ENCODE measurements at places on chromosomes 4 and X. TPM values are rescaled to one million over a fixed set of nuclear protein-coding genes. Genes with fewer than 3 reads are reported as not detected.
A peak's percentile ranks its signal among the peaks of the same experiment; 100 is the strongest.

DNA sequence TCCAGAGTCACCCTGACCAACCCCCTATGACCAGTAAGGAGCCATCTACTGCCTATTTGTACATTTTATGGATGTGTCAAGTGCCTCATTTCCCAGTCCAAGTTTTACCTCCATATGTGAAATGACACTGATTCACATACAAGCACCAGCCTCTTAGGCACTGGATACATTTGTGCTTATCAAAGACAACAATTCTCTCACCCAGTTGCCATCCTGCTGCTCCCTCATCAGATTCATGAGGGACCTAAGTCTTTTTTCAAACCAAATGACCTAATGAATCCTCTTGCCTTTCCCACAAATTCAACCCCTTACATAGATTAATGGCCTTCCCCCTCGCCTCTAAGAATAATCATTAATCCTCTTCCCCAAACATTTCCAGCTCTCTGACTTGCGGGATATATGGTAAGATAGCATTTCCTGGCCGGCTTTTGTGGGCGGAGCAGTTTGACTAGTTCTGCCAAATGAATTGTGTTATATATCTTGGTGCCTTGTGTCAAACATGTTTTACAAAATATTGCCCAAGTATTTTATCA is 233.9 kb downstream of the ARAP2 start:
- DNase-seq = no peak

DNA sequence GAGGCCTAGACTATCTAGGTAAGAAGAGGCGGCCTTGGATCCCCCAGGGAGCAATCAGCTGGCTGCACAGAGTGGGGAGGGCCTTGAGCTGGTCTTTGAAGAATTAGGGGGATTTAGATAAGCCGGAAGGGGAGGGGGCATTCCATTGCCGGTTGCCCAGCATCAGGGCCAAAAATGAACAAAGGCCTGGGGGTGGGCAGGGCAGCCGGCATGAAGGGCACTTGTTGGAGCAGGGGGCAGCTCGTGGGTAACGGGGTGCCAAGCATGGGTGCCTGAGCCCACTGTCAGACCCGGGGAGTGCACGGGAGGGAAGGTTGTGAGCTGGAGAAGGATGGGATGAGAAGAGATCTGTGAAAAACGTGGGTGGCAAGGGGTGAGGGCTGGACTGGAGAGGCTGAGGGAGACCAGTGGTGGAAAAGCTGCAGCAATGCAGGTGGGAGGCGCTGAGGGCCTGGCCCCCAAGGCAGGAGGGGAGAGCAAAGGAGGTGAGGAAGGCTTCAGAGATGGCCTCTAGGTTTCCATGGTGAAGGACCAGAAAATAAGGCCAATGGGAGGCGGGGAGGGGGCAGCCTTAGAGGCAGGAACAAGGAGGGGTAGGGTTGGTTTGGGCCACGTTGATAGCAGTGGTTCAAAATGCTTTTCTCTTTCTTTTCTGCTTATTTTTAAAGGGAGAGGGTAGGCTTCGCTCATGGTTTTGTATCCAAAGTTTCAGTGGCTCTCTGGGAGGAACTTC is 8.6 kb downstream of the KLF3 start:
- no peak for DNase-seq

GRCh38 chr4:86890790-86891189 is 1.4 kb downstream of the C4orf36 start:
- DNase-seq = no peak

DNA sequence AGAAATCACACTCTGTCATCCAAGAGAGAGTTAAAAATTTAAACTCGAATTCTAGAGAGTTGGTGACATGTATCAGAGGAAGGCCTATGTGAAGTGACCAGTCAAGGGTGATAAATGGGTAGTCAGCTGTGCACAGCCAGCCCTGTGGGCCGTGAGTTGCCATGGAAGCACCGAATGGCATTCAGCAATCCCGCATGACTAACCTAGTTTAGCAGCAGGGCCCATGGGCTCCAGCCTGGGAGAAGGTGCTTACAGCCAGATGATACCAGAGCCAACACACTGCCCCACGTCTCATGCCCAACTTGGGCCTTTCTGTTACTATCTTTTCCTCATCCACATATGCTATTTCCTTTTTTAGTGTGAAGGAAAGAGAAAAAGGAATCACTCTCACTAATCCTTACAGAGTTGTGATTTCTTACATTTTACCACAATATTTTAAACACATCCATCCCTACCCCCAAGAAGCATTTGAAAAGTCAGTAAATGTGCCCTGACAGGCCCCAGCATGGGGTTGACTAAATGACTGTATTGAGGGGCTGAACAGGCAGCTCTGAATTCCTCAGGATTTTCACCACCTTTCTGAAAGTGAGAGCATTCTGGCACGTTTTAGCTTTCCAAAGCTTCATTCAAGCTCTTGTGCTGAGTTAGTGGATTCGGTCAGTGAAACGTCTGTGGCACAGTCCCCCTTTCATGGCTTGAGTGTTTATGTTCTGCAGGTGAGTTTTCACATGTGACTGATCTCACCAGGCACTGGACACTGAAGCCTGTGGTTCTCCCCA is 104.2 kb downstream of the AFF1 start:
- DNase-seq = no peak

GRCh38 chr4:118727360-118727759 is 42.2 kb downstream of the METTL14 start:
- DNase-seq = no peak

TRIM75 gene
- total RNA-seq = not detected

- DNase-seq = no peak
Measured at GRCh38 chr4:67911141-67911540, 27.3 kb upstream of the TMPRSS11D start.

- no peak for DNase-seq
Measured at GRCh38 chr4:15930314-15930713, 8.2 kb downstream of the FGFBP1 start.

GRCh38 chr4:25723409-25723808 is 67.8 kb downstream of the SLC34A2 start:
- DNase-seq = no peak

- no peak for DNase-seq
Measured at GRCh38 chrX:139905051-139905450, 27.8 kb downstream of the ATP11C start.

DNA sequence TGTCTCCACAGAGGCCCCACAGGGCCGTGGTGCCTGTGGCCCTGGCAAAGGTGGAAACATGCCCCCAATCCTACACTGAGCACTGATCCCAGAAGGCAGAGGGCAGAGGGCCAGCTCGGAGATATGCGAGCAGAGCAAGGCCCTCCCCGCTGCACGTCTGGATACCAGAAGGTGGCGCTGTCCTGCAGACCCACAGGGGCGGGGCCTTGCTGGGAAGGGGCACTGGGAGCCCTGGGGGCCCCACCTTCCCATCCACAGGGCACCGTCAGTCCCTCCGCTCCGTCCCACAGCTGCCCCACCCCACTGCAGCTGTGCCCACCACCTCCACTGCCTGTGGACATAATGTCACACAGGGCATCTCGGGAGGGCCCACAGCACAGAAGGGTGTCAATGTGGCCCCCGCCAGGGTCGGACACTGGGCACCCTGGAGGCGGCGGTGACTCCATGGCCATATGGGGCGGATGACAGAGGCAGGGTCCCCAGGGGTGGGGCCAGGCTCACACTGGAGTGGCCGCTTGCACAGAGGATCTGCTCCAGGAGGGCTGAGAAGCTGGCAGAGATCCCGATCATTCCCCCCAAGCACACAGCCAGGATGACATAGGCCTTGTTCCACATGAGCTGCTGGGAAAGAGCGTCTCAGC is 4.8 kb downstream of the SLC49A3 start:
- DNase-seq = no peak

GRCh38 chrX:65688403-65688871 is 21.0 kb downstream of the MSN start:
- DNase-seq = no peak

- DNase-seq = peak; percentile 20
Measured at GRCh38 chr4:184253072-184253420, 35.4 kb upstream of the ENPP6 start.

- no peak for DNase-seq
Measured at GRCh38 chrX:17993062-17993461, 132.0 kb upstream of the RAI2 start.

DNA sequence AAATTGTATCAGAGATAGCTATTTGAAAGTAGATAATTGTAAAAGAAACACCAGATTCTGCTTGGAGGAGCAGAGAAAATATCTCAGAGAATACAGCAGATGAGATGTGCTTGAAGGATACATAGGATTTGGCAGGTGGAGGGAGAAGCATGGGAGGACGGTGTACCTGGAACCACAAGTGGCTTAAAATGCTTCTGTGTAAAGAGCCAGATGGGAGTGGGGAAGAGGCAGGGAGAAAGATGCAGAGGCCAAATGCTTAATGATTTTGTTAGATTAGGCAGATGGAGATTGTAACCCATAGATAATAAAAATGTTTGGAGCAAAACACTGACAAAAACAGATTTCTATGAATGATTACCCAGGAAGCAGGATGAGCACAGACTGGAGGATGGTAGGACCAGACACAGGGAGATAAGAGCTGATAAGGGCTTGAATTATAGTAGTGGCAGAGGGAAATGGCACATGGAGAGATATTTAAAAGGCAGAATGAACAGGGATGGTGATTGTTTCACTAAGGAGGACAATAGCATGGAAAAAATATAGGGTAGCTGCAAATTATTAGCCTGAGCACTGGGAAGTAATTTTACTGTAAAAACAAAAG is 145.7 kb upstream of the TBC1D9 start:
- DNase-seq = no peak

GRCh38 chr4:1030031-1030430 is 18.6 kb downstream of the FGFRL1 start:
- DNase-seq = no peak

- no peak for DNase-seq
Measured at GRCh38 chrX:117838581-117839331, 277.9 kb downstream of the KLHL13 start.

GRCh38 chr4:169338241-169338640 is 67.5 kb upstream of the SH3RF1 start:
- DNase-seq = no peak

DNA sequence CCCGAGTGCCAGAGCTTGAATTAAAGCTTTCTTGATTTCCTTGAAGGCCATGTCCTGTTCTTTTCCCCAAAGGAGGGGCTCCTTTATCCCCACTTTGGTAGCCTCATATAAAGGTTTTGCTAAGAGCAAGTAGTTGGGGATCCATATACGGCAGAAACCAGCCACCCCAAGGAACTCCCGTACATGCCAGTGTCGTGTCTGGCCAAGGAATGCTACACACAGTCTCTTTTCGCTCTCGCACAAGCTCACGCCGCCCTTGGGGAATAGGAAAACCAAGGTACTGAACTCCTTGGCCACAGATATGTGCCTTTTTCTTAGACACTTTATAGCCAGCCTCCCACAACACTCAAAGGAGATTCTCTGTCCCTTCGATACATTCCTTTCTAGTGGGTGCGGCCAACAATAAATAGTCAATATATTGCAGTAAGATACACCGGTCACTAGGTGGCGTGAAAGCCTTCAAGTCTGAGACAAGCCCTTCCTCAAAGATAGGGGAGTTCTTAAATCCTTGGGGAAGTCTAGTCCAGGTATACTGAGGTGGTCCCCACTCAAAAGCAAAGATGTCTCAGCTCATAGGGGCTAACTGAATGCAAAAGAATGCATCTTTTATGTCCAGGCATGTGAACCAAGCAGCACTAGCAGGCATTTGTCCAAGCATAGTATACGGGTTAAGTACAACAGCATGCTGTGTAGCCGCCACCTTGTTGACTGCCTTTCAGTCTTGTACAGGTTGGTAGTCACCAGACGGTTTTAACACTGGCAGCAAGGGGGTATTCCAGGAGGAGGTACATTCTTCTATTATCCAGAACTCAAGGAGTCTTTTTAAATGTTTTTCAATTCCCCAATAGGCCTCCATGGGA is 57.8 kb upstream of the XAGE1B start:
- no peak for DNase-seq

GRCh38 chr4:87566276-87566675 is 37.1 kb upstream of the SPARCL1 start:
- DNase-seq = no peak

GRCh38 chr4:168361365-168362024 is 42.9 kb upstream of the DDX60 start:
- DNase-seq = no peak

GRCh38 chr4:22215084-22215483 is 266.5 kb upstream of the KCNIP4 start:
- no peak for DNase-seq

COL25A1 gene
- total RNA-seq = 0.49 TPM

GPR78 gene
- 23.1 TPM for total RNA-seq

DNA sequence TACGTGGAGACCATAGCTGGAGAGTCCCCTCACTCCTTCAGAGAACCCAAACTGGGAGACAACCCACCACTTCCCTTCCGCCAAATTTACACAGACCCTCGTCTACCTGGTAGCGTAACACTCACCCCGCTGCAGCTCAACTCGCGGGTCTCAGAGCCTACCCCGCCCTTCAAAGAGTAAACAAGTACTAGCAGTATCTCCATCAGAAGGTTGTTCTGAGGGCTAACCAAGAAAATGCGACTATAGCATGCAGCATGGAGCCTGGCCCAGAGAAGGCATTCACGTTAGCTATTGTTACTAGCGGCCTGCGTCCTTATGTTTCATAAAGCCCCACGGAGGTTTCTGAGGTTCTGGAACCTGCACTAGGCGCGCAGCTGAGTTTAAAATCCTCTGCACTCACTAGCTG is 531 bp upstream of the MANBA start:
- DNase-seq = no peak

DNA sequence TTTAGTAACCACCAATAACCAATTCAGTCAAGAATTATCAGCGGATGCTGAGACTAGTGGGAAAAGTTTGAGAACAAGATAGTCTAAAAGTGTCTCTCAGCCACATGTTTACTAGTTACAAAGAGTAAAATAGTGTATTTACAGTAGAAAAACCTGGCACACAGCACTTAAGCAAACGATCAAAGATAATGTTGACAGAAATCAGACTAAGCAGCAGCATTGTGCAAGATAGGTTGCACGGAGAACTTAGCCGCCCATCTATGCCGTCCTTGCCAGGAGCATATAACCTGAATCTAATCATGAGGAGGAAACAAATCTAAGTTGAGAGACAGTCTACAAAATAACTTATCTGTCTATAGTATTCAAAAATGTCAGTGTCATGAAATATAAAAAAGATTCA is 35.3 kb downstream of the KLHL5 start:
- no peak for DNase-seq

DNA sequence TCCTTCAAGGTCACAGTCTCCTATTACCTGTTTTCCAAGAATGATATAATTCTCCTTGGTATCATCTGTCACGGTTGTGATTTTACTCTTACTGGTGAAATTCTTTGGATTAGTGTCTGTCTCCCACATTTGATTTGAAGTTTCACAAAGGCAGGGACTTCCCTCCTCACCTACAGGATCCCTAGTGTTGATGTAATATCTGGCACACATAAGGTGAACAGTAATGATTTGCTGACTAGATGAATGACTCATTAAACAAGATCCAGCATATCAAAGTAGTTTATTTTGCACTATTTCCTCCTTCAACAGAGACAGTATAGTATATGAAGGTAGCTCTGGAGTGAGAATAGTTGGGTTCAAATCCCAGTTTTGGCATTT is 135.3 kb upstream of the IL1RAPL2 start:
- DNase-seq = no peak

ARHGAP36 gene
- 2.0 TPM for total RNA-seq

Data from vagina (tissue), 2 donors.